ENCODE measurements at places on chromosomes 1 and 21. TPM values are rescaled to one million over a fixed set of nuclear protein-coding genes. Genes with fewer than 3 reads are reported as not detected.

DNA sequence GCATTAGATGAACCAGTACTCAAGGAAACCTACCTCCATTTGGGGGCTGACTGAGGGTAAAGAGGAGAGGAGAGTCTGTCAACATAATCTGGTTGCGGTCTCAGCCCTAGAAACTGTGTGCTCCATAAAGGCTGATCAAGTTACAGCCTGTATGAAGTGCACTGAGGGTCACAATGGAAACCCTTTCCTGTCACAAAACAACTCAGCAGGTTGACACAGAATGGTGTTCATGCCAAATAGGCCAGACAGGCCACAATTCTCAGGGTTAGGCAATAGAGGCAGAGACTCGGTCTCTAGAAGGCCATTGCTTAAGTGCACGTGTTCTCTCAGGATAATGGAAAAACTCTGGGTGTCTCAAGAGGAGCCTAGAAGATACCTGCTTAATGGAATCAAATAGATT, 4.1 kb upstream of the ANKRD35 start:
- H3K27me3 ChIP-seq = peaks cover 4% of the 10 kb centered on the region
- H3K36me3 ChIP-seq = no peaks in the 10 kb centered on the region
- no peak overlapping the region for H3K27ac ChIP-seq

GRCh38 chr1:169387399-169387798, 19.4 kb downstream of the BLZF1 start:
- H3K27me3 ChIP-seq = no peaks in the 10 kb centered on the region
- H3K4me1 ChIP-seq = no peaks in the 10 kb centered on the region
- no peak for DNase-seq
- H3K36me3 ChIP-seq = peaks cover 20% of the 10 kb centered on the region
- H3K27ac ChIP-seq = no peak overlapping the region

- peaks cover 2% of the 10 kb centered on the region for H3K4me1 ChIP-seq
- no peak overlapping the region for H3K4me3 ChIP-seq
- peaks cover 5% of the 10 kb centered on the region for H3K36me3 ChIP-seq
- no peak overlapping the region for H3K27ac ChIP-seq
- no peaks in the 10 kb centered on the region for H3K27me3 ChIP-seq
Measured at GRCh38 chr1:197619008-197619640, 156.2 kb downstream of the DENND1B start.

DNA sequence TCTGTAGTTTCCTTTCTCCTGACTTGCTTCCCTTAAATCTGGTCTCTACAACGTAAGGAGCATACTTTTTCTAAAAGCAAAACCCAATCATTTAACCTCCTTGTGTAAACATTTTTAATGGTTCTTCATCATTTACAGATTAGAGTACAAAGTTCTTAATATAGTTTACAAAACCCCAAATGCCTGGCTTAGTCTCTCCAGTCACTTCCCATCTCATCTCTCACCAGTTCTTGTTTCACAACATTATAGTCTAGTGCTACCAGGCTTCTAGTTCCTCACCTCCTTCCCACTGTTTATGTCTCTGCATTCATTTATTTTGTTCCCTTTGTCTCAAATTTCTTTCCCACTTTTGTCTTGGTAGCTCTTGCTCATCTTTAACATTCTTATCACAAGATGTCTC, 168.4 kb downstream of the FASLG start:
- H3K4me1 ChIP-seq = peaks cover 7% of the 10 kb centered on the region
- H3K36me3 ChIP-seq = no peaks in the 10 kb centered on the region
- no peak for DNase-seq
- H3K4me3 ChIP-seq = no peak overlapping the region

- H3K4me3 ChIP-seq = peak within 1 kb of the TSS; percentile 25
- no peak within 1 kb of the TSS for H3K27ac ChIP-seq
- no peaks in the 10 kb centered on the region for H3K36me3 ChIP-seq
- no peaks in the 10 kb centered on the region for H3K27me3 ChIP-seq
- DNase-seq = peak; percentile 92
- H3K4me1 ChIP-seq = peaks cover 12% of the 10 kb centered on the region
Measured at GRCh38 chr1:118185084-118185832, at the start of gene SPAG17. TSS of gene SPAG17 (minus strand) at chr1:118185228. CDS start at chr1:118185157, 71 bp downstream.

- H3K27ac ChIP-seq = no peak overlapping the region
- H3K4me1 ChIP-seq = no peaks in the 10 kb centered on the region
- no peak for DNase-seq
- no peak overlapping the region for H3K4me3 ChIP-seq
- H3K27me3 ChIP-seq = no peaks in the 10 kb centered on the region
Measured at GRCh38 chr1:4176841-4177240, 276.8 kb upstream of the C1orf174 start.

Gene CLDN17
- total RNA-seq = not detected
